ENCODE measurements at places on chromosomes 1 and 21. TPM values are rescaled to one million over a fixed set of nuclear protein-coding genes. Genes with fewer than 3 reads are reported as not detected.

- no peak for DNase-seq
Measured at GRCh38 chr1:151756291-151756690, 7.0 kb downstream of the MRPL9 start.

DNA sequence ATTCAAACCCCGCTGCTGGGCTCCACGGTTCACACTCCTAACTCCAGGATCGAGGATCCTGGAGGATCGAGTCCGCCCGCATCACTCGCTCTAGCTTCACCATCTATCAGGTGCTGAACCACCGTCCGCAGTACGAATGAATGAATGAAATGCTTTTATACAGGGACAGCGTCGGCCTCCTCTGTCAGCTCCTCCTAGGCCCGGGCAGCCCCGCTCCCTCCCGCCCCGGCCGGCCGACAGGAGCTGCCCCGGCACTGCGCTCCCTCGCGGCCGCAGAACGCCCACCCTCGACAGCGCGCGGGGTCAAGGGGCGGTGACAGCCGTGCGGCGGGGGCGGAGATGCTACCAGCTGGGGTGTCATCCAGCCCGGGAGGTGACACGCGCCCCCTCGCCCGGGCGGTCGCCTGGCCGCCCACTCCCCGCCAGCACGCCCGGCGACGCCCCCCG lies 520 bp downstream of the ZBTB17 start:
- peak; percentile 65 for DNase-seq

- peak; percentile 66 for DNase-seq
Measured at GRCh38 chr1:115056395-115056798, 26.8 kb downstream of the TSHB start.

GRCh38 chr21:43196826-43197225 lies 28.0 kb downstream of the CRYAA start:
- peak; percentile 28 for DNase-seq

DNA sequence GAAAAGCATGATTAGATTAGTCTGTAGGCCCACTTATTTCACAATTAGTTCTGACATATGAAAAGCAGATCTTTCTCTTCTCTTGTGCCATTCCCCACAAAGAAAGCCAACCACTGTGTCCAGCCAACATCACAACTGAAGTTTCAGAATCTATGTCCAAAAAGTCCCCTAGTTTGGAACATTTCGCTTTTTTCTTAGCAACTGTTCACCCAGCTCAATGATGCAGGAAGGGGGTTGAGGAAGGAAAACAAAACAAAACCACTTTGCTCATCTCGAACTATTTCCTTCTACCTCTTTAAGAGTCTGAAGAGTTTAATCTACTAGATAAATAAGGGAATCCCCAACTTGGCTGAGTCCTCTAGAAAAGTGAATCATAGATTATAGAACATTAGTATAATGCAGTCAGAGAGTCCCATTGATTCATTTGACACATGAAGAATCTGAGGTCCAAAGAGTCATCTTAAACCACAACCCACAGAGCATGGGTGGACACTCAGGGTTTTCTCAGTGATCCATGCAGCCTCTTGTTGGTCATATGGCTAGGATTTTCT lies 159.3 kb upstream of the SGIP1 start:
- no peak for DNase-seq

GRCh38 chr1:178472531-178472930 lies 24.2 kb downstream of the CLEC20A start:
- DNase-seq = no peak

DNA sequence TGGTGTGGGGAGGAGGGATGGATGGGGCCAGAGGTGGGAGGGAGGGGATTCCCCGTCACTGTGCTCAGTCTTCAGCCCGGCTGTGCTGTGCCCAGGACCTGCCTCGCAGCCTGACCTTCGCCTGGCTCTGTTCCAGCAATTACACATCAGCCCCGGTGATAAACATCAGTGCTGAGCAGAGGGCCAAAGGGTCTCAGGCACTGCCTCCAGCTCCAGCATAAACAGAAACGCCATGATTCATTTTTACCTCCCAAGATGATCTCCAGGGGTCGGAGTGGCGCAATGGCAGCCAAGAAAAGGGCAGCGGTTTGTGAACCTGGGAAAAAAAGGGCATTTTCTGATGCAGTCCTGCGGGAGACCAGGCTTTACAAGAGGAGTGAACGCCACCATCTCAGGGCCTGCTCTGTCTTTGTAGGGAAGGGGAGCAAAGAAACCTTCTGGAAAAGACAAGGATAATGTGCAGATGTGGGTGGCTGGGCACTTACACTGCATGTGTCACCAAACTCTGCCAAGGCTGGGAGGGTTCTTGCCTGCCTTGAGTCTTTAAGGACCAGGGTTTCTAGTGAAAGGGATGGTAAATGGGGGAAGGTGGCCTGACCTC lies 28.1 kb downstream of the SHISA4 start:
- DNase-seq = peak; percentile 89

DNA sequence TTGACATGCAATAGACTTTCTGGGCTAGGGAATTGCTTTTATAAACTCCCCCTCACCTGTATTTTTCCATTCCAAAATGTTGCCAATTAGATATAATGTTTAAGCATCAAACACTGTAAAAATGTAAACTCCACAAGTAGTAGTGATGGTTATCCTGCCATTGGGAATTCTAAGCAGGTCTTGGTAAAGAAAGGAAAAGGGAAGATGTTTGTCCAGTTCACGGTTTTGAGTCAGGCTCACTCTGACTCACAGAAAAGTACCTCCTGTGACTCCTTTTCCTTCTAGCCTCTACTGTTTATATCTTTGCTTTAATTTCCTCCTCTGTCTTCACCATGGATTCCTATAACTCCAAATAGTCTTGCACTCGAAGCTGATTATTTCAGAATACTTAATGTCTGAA lies 19.0 kb upstream of the PTPN14 start:
- no peak for DNase-seq

GRCh38 chr1:208332036-208332773 lies 88.0 kb upstream of the PLXNA2 start:
- DNase-seq = no peak

DNA sequence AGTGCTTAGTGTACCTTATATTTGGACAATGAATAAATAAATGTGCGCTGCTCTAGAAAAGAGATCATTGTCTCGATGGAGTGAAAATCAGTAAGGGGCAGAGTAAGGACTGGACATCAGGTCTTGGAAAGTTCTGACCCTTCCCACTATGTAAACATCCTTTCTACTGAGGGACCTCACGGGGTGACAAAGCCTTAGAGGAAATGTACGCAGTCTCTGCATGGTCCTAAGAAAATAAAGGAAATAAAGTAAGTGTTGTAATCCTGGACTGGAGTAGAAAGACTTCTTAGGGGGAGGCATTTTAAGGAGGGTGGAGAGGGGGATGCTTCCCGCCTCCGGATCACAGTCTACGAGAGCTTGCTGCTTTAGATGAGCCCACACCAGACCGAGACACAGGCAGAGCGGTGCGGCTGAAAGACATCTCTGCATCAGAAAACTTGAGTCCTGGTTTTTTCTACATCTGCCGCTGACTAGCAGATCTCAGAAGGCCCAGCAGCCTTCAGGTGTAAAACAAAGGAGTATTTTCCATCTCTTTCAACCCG lies 22.3 kb upstream of the GPR137B start:
- no peak for DNase-seq

DNA sequence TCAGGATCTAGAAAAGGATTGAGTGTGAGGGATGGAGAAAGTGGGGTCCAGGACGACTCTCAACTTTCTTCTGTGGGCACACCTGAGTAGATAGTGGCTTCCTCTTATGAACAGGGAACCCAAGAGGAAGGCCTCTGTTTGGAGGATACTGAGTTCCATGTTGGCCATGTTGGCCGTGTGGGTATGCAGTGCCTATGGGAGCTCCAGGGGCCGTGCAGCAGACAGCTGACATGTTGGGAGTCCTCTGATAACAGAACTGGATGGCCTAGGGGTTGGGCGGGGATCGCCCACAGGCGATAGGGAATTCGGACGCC lies 43.0 kb downstream of the TMEM53 start:
- DNase-seq = no peak

DNA sequence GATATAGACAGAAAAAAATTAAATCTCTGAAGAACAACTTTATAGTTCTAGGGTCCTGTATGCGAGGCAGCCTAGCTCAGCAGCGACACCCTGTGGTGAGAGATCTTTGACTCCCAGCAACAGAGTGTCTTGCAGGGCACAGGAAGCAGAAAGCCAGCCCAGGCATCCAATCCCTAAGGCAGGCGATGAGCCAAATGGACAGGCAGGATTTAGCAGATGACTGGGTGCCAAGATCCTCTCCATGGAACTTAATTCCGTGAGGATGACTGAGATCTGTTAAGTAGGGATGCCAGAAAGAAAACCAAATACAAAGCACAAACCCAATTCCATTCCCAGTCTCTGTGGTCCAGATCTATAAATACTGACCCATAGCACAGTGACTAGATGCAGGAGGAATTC lies 38.8 kb downstream of the HLCS start:
- DNase-seq = peak; percentile 93

DNA sequence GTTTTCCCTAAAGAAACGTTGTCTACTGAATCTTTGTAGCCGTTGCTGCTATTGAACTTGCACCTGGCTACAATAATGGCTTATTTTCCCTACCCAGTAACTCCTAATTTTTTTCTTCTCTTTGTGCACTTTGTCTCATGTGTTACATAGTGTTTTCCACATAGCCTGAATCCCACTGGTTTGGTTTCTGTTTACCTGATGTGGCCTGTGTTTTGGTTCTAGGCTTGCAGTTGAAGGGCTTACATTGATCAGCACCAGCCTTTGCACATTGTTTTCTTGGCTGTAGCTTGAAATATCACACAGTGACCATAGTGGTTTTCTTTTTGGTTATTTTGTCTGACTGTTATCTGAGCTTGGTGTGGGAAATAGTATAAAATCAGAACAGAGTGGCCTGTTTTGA lies 29.5 kb downstream of the ST3GAL3 start:
- no peak for DNase-seq

DNA sequence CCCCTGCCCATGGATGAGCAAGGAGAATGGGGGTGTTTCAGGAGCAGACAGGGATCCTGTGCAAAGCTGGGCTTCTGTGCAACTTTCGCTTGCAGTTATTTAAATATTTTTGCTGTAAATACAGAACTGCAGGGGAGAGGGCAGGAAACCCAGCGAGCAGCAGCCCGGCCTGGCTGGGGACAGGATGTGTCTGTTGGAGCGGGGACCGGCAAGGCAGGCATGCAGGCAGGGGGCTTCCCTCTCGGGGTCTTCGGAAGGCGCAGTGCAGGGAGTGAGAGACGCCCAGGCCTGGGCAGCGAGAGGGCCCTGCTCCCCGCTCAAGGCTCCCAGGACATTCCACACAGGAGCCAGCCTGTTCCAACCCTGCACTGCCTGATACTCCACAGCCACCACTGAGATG lies 1.7 kb upstream of the AIRE start:
- DNase-seq = no peak

DNA sequence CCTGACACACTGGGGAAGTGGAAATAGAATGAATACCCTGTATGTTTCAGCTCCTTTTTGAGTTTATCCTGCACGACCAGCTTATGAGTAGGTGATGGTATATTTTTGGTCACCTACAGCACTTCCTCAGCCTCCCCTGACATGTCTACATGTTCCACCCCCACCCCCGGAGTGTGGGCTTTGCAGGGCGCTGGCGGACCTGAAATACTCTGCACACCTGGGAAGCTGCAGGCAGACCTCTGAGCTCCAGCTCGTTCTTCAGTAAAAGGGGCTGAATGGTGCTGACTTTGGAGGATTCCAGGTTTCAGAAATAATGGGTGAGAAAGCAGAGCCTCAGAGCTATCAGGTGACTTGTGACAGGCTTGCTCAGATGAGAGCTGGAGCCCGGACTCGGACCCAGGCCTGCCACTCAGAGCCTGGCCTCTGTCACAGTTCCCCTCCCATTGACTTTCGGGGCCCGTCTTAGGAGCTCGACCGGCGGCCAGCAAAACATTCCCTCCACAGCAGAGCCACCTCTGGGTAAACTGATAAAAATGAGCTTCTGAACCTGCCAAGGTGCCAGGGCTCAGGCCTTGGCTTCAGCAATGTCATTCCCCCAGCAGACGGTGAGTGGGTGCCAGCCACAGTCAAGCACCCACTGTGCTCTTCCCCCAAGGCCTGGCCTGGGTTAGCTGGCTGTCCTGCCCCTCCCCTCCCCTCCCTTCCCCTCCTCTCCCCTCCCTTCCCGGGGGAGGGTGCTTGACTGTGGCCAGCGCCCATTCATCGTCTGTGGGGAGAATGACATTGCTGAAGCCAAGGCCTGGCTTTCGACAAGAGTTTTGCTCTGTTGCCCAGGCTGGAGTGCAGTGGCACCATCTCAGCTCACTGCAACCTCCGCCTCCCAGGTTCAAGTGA lies 30.1 kb downstream of the DOP1B start:
- DNase-seq = peak; percentile 61

GRCh38 chr1:85314726-85315125 lies 38.3 kb upstream of the BCL10 start:
- DNase-seq = no peak

The GBP6 gene
- 0.14 TPM for total RNA-seq

The RIMKLA gene
- 3.5 TPM for total RNA-seq

The KPRP gene
- total RNA-seq = not detected

The GJC2 gene
- total RNA-seq = 1.7 TPM
